Activated CD4-positive, alpha-beta memory T cell treated with anti-CD3 and anti-CD28 coated beads, Interleukin-2, amount 10 ng/mL, durations not matched to agents 7 days and 5 days (primary cell): ENCODE measurements at places on chromosomes 2 and 18. TPM values are rescaled to one million over a fixed set of nuclear protein-coding genes. Genes with fewer than 3 reads are reported as not detected.

DNA sequence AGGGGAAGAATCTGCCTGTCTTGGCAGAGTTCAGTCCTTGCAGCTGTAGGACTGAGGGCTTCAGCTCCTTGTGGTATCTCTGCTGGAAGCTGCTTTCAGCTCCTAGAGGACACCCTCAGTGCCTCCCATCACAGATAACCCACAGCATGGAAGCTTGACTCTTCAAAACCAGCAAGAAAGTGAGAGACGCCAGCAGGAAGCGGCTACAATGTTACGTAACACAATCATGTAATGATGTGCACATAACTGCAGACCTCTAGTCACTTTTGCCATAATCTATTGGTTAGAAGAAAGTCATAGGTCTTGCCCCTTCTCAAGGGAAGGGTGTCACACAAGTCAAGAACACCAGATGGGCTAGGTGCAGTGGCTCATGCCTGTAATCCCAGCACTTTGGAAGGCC is 69.1 kb upstream of the AFF3 start:
- DNase-seq: no peak

The METAP1D gene
- 2.8 TPM for total RNA-seq

- no peak for DNase-seq
These were observed 1552.3 kb upstream of the SLC39A10 start for GRCh38 chr2:194104687-194105086.

The STAT4 gene
- 124 TPM for total RNA-seq

- DNase-seq: no peak
These were observed 20.2 kb downstream of the CRACDL start for GRCh38 chr2:98915751-98916358.

DNA sequence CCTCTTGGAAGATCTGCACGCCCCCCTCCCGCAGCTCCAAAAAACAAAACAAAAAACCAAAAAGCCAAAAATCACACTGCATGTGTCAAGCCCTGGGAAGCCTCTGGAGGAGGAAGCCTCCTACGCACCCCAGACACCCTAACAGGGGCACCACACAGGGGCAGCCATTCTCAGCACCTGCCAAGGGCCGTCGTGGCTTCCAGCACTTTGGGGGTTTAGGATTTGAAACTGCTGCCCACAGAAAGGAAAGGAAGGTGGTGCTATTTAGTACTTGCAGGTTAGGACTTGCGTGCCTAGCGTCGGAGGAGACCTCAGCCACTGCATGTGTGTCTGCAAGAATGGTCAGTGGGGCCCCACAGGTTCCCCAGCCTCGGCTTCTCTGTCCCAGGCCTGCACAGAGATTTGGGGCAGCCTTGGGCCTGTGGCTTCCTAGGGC is 419 bp upstream of the GPR55 start:
- DNase-seq: no peak

GRCh38 chr2:176490061-176490861 is 221.0 kb downstream of the MTX2 start:
- no peak for DNase-seq

DNA sequence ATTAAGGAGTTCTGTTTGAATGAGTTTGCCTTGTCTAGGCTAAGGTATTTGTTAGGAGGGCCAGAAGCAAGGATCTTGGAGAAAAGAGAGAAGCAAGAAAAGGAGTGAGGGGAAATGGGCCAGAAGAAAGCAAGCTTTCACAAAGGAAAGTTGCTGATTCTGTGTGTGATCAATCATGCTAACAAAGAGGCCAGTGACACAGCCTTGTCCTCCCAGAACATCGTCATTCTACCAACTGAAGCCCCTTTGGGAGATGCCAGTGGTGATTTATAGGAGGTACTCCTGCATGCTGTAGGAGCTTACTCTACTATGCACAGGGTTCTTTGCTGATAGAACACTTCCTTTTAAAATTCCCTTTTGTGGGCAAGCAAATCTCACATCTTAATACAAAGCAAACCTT is 449.2 kb upstream of the SPRED2 start:
- no peak for DNase-seq

The RTN4 gene
- total RNA-seq: 92.4 TPM

The CHST10 gene
- total RNA-seq: 2.1 TPM

GRCh38 chr2:10865841-10866240 is 45.9 kb upstream of the KCNF1 start:
- no peak for DNase-seq

DNA sequence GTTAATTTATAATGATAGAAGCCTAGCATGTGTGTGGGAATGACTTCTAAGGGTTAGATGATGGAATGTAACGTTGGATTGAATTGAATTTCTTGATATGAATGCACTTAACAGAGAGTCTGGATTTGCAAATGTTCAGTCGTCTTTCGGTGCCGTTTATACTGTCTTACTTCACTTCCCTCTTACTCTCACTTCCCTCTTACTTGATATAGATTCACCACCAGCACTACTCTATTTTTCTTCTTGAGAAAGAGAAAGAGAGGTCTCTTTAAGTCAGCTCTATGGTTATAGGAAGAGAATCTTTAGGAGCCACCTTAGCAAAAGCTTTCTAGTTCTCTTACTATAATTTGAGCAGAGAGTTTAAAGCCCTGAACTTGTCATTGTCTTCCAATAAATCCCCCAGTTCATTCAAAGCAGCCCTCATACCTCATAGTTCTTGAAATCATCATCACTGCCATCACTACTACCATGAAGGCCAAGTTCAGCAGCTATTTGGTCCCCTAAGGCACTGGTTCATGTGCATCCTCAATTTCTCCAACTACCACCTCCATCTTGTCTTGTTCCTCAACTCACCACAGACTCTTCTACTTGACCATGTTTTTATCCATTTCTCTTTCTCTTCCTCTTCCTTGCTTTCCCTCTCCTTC is 501.7 kb upstream of the TCF4 start:
- no peak for DNase-seq

GRCh38 chr2:6421888-6422287 is 443.8 kb downstream of the CMPK2 start:
- DNase-seq: no peak

DNA sequence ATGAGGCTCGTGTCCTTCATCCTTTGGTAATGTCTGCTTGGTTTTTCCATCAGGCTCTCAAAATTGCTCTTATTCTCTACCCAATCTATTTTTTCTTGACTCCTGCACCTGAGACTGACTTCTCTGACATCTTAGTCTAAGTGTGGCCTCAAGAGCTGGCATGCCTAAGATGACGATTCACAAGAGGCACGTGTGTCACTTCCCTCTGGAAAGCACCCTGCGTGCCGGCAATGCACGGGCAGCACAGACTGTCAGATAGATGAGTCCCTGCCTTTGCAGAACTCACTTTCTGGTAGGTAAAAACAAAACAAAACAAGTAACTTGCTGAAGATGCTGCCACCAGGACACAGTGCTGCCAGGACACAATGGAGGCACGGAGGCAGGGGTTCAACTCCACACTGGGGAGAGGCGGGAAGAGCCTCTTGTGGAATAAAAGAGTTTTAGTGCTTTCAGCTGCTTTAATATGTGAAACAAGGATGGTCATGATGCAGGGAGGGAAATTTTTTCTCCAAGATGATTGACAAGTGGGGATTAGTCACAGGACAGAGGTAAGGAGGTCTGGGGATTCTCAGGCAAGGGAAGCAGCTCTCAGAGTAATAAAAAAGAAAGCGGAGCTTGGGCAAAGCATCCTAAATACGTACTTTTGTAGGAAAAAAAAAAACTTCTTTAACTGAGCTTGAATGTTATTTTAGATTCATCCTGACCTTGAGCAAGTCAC is 27.3 kb downstream of the CYB5A start:
- DNase-seq: no peak

DNA sequence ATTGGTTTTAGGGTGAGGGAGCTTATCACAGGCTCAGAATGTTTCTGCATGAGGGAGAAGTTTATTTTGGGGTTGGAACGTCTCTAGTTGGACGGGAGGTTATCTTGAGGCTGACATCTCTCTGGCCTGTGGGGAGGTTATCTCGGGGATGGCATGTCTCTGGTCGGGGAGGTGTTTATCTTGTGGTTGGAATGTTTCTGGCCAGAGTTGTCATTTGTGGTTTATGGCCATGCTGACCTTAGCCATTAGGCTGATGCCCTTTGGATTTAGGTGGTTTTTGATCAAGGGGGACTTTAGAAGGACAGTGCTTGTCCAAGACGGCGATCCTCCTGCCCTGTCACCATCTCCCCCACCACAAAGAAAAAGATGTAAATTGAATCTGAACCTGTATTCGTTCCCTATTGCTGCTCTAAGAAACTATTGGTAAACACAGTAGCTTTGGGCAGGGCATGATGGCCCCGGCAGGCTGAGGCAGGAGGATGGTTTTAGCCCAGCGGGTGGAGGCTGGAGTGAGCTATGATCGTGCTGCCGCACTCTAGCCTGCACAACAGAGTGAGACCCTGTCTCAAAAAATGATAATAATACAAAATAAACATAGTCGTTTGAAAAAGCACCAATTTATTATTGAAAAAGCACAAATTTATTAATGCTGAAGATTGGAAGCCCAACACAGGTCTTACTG is 17.8 kb upstream of the MPPE1 start:
- no peak for DNase-seq

DNA sequence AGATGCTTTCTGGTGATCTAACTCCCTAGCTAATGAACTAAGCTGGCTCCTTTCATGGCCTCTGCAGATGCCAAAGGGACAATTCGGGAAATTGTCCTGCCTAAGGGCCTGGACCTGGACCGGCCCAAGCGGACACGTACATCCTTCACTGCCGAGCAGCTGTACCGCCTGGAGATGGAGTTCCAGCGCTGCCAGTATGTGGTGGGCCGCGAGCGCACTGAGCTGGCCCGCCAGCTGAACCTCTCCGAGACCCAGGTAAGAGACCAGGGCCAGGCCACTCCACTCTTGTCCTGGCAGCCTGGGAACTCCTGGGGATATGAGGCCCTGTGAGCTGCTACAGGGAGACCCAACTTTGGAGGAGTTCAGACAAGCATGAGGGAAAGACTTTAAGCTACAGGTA is 14.7 kb upstream of the ATP6V1B1 start:
- DNase-seq: no peak

The SATB2 gene
- total RNA-seq: 0.18 TPM

DNA sequence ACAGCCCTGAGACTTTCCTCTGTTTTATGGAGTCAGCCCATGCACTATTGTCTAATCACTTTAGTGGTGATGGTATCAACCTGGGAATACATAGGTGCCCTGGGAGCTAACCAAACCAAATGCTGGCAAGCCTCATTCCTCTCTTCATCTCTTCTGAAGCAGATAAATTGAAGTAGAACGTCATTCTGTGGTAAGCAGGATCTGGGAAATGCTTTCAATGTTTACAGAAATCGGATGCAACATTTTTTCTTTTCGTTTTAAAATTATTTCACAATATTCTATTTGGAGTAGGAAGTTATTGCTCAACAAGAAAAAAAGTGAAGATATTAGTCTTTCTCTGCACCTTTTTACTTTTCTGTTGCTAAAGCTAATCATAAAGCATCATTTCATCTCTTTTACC is 114.2 kb downstream of the RBMS1 start:
- DNase-seq: no peak
